ENCODE measurements at places on chromosomes 7 and 10. TPM values are rescaled to one million over a fixed set of nuclear protein-coding genes. Genes with fewer than 3 reads are reported as not detected.

Gene IDI2
- polyA plus RNA-seq: not detected

DNA sequence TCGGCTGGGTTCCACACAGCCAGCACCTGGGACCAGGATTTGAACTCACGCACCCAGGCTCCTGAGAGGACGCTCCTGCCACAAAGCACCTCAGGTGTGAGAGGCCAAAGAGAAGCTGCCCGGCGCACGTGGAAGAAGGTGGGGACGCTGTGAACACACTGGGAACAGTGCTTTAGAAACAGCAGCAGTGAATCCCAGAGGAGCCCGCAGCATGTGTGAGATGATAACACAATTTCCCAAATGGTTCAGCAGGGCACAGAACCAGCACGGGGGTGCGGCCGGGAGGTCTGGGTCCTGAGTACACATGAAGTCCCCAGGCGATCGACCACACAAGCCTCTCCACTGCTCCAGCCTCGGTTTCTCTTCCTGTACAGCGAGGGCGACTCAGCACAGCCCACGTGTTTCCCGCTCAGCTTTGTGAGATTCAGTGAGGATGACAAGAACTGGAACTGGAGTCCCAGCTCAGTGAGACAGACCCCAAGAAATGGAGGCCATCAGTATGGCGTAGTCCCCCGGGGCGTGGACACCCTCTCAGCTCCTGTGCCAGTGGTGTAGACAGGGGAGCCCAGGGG lies 188.3 kb downstream of the MAD1L1 start:
- DNase-seq: no peak

GRCh38 chr10:123373591-123373990 lies 219.4 kb downstream of the BUB3 start:
- DNase-seq: no peak

DNA sequence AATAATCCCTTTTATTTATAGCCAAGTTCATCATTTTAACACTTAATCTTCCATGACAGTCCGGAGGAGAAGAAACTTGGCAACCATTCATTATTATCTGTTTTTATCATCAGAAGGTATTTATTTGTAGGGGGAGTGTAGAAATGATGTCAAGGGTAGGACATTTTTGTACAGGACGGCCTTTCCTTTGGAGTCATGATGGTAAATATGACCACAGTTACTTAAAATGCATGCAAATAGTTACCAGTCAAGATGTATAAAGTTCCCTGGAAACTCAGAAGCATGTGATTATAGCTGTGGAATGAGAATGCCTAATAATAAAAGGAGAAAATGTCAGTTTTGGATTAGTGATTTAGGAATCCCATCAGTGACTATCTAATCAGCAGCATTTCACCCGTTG lies 183.1 kb upstream of the PRPS1L1 start:
- no peak for DNase-seq

GRCh38 chr10:82378146-82378545 lies 503.2 kb downstream of the NRG3 start:
- peak; percentile 14 for DNase-seq
